ENCODE measurements at places on chromosomes 7 and 10.

DNA sequence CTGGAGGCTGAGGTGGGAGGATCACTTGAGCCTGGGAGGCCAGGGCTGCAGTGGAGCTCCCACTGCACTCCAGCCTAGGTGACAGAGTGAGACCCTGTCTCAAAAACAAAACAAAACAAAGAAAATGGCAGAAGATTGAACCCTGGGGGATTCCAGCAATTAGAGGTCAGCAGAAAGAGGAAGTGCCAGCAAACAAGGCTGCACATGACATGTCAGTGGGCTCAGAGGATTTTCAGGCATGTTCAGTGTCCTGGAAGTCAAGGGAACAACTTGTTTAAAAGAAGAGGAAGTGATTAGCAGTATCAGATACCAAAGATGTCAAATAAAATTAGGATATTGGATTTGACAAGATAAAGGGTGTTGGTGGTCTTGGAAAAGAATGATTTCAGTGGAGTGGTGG is 32.3 kb downstream of the RAB18 start:
- no peak for DNase-seq

- DNase-seq, result no peak
These were observed 28.6 kb downstream of the BEND7 start for GRCh38 chr10:13500201-13500600.

DNA sequence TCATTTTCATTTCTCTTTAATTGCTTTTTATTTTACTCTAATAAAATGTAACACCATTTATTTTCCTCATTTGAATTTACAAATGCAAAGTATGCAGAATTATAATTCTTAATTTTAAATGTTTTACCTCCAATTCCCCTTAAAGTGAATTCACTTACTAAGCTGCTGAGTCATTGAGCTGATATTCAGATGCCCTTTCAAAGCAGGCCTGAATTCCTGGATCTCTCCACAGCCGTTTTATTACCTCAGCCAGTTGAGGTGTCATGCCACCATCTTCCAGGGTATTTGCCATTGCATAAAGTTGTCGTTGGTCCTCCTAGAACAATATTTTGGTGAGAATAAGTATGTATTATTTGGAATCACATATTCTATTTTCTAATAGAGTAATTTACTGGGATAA is 33.2 kb downstream of the GNAT3 start:
- no peak for DNase-seq

DNA sequence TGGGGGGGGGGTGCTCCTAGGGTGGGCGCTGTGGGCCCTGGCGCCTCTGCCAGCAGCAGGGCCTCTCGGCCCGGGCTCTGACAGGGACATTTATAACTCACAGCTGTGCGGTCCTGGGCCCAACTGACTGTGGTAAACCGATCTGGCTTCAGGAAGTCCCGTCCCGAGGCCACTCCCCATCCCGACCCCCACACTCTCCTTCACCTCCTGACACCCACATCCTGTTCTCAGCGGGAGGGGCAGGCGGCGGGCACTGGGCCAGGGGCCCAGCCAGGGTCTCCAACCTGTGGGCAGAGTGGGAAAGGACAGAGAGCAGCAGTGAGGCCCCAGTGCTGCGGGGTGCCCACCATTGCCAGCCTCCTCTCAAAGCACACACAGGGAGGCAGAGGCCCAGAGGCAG is 69.1 kb downstream of the ZMIZ1 start:
- DNase-seq, result peak; percentile 76

- no peak for DNase-seq
These were observed 346.5 kb downstream of the GRID1 start for GRCh38 chr10:86020134-86020533.

DNA sequence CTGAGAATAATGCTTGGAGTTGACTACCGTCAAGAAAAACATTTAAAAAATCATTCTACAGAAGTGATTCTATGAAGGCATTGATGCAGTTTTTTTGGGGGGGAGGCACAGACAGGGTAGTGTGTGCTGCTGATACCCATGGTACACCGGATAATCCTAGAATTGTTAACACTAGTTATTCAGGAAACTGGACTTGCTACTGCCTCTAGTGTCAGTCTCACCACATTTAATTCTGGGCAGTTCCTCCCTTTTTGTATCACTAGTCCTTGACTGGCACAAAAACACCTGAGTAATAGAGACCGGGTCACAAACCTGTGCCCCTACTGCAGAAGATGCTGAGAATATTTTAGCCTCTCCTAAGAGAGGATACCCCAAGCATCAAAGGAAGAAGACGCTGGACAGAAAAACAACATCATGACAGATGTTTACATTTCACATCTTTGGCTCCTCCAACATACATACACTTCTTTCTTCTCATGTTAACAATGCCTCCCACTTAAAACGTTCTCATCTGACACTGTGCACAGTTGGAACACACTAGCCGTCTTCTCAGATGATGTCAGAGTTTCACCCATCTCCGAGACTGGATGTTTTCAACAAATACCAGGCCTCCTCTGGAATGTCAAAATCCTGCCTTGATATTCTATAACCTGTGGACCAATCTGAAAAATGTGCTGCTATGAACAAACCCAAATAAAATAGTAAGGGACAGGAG is 13.1 kb upstream of the TCAF1 start:
- no peak for DNase-seq

DNA sequence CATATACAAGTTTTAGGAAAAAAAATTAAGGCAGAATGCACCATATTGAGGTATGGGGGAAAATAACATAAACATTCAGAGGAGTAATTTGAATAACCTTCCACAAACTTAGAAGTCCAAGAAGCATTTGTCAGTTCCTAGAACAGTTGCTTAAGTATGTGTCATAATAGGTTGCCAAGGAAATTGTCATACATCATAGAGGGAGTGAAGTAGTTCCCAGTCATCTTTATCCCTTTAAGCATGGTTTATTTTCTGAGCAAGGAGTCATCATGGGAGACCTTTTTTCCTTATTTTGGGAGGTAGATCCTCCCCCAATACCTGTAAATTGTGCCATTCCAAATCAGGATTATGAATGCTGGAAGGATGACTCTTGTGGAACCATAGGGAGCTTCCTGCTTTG is at the start of gene SSMEM1:
Gene SSMEM1, plus strand, starts transcription at position 219 of the 400 bp plus-strand sequence. Its CDS starts 51 bp downstream, at position 270.
- no peak for DNase-seq

- DNase-seq, result peak; percentile 85
These were observed at the start of gene NAPEPLD for GRCh38 chr7:103148994-103149807. NAPEPLD (minus strand) TSS chr7:103149099; CDS start chr7:103128776, 20,323 bp downstream.

DNA sequence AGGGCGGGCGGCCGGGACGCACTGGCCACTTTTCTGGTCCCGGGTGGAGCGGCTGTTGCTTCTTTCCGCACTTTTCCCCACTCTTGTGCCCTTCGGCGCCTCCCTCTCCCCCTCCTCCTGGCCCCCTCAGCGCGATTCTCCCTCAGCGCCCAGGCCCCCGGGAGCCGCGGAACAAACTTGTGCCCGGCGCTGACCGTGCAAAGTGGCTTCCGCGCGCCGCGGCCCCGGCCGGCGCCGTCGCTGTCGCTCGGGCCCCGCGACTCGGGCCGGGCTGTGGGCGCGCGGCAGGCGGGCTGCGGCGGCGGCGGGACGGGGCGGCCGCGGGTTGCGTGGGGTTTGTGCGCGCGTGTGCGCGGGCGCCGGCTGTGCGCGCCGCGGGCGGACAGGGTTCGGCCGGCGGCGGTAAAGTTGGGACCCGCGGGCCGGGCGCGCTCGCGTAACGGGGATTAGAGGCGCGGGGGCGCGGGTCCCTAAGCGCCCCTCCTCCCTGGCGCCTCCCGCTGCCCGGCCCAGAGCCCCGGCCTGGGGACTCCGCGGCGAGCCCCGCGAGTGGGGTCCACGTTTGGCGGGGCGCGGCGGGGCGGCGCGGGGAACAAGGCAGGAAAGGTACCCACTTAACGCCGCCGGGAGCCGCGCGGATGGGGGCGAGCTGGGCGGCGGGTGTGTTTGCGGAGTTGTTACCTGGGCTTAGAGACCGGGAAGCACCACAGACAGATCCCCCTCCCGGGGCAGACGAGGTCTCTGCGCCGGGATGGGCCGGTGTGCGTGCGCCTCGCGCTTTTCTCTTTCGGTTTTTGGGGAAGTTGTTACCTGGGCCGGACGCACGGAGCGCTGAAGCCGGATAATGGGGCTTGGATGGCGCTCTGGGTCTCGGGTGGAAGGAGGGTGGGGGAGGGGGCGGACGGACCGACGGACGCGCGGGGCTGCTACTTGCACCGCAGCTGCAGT is 860 bp downstream of the ZEB1 start:
- peak; percentile 74 for DNase-seq

GRCh38 chr7:45145881-45146280 is 11.7 kb upstream of the RAMP3 start:
- DNase-seq, result no peak

DNA sequence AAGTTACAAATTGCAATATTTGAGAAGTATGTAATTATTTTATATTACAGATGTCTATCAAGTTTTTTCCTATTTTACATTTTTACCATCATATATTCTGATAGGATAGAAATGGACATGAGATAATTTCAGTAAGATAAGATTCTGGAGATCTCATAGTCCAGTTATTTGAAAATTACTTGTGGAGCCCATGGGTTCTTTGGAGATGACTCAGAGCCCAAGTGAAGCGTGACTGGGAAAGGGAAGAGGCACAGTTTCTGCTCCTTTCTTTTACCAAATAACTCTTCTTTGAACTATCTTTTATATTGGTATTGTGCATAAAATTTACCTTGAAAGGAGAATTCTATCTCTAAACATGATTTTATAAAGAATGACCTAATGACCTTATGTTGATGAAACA is 2.4 kb downstream of the CD36 start:
- no peak for DNase-seq

DNA sequence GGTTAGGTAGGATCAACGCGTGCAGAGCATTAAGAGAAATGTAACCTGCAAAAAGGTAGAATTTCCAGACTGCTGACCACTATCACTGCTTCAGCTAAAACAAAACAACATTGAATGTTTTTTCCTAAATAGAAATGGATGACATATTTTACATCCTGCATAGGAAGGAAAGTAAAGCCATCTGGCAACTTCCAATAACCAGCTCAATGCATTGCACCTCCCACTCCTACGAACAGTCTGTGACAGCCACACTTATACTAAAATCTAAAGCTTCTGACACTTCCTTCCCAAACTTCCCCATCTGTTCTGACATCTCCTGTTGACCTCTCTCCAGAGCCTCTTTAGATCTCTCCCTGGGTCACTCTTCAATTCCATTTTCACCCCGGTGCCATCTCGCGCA is 47.1 kb downstream of the NRCAM start:
- no peak for DNase-seq

- DNase-seq, result no peak
These were observed 134.0 kb downstream of the PRKAG2 start for GRCh38 chr7:151742713-151743480.

DNA sequence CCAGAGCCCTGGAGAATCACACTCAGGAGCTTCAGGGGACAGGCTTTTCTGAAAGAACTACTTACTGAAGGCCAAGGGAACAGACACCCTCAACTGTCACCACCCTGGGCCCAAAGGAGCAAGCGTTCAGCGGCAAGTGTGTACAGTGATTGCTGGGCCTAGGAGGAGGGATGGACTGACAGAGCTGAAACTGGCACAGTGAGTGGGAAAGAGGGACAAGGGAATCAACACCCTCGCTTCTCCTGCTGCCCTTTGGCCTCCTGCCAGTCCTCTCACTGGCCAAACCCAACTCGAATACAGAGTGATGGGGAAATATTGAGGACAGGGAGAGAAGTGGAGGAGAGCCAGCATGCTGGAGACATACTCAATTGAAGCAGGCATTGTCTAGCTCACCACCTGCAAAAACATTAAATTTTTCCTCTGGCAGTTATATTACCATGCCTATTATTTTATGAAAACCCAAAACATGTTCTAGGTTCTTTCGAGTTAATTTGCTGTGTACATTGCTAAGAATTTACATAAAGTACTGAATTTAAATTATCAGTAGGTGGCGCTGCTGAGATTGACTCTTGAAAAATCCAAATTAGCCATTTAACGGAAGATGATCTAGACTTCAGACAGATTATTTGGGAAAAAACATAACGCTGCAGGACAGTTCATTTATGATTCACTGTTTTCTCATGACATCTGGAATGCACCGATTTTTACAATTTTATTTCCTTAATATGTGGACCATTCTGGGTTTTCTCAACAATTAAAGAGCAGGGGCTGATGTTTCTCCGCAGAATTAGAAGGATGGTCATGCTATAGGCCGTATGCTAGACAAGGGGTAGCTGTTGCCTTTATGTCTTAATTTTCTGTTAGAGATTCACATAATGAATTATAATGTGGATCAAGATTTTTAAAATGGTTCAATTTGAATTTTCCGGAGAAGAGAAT is 14.7 kb upstream of the TMEM236 start:
- DNase-seq, result no peak

- no peak for DNase-seq
These were observed 411.0 kb upstream of the DPP6 start for GRCh38 chr7:153641199-153641598.

DNA sequence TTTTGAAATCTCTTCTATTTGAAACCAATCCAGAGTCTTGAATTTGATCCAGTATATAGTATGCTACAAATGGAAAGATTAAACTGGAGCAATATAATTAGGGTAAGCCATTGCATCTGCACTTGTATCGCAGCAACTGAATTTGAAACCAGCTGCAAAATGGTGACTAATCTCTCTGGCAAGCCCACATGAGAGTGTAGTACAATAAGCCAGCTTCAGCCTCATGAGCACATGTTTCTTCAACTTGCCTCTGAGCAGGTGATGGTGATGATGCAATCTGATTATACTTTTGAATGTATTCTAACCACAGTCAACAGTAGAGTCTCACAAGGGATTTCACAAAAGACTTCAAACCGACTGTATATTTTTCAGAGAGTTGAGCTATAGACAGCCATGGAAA is 829 bp upstream of the RPA3 start:
- no peak for DNase-seq

GRCh38 chr7:114354306-114354705 is 60.3 kb upstream of the FOXP2 start:
- DNase-seq, result no peak

DNA sequence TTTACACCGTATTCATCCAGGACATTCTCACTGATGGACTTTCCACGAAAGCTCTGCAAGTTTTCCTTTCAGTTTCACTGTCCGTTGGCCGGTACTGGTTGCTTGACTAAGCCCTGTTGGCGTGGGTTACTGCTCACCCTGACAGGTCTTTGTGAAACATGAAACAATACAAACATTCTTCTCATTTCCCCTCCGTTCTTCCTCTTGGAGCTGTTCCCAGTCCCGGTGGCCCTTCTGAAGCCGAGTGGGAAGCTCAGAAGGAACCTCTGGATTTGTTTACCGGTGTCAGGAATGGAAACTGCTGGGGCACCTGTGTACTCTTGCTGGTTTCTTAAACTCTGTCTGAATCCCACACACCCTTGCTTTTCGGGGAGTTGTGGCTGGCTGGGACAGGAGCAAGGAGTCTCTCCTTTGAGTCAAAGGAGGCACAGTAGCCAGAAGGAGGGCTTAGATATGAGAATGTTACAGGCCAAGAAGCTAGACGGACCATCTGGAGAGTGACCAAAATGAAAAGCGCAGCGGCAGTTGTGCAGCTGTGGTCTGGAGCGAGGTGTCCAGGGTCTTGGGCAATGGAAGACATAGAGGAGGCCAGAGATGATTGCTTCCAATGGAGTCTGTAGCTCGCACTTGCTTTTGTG is 45.7 kb downstream of the LYZL2 start:
- DNase-seq, result no peak

DNA sequence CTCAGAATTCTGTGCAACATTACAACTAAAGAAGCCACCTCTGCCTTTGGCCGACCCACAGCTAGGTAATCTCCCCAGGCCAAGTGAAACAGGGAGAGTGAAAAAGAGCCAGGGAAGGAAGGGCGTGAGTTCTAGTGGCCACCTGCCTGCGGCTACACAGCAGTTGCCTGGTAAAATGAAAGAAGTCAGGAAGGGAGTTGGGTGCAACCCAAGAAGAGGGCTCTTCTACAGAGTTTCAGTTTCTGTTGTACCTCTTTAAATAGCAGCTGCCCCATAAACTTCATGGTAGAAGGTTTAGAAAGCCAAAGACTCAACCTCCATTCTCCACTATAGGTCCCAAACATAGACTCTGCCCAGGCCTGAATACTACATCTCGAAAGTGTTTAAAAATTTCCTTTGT is 76.2 kb upstream of the TMEM168 start:
- DNase-seq, result no peak

Measured in activated CD8-positive, alpha-beta memory T cell treated with anti-CD3 and anti-CD28 coated beads, Interleukin-2, amount 50 U/mL, for 48 hours (primary cell).